ENCODE measurements at places on chromosomes 6 and 20.

- no peak for DNase-seq
These were observed 365.8 kb upstream of the OPRM1 start for GRCh38 chr6:153673225-153673624.

GRCh38 chr6:42968783-42969182 lies 8.2 kb downstream of the GNMT start:
- DNase-seq = no peak

DNA sequence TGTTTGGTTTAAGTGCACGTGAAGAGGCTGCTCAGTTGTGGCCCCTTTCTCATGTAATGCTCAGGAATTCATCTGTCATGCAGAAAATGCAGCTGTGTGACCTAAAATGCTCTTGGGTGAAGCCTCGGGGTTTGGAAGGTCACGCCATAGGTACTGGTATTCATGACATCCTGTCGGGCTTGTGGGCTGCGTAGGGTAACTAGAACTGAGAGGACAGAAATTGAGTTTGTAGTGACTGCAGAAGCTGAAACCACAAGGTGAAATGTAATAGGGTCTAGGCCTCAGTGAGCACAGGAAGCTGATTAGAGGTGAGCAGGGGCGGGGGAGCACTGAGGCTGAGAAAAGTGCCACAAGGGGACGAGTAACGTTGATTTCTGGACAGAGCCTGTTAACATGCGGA lies 128.8 kb downstream of the SOBP start:
- no peak for DNase-seq

DNA sequence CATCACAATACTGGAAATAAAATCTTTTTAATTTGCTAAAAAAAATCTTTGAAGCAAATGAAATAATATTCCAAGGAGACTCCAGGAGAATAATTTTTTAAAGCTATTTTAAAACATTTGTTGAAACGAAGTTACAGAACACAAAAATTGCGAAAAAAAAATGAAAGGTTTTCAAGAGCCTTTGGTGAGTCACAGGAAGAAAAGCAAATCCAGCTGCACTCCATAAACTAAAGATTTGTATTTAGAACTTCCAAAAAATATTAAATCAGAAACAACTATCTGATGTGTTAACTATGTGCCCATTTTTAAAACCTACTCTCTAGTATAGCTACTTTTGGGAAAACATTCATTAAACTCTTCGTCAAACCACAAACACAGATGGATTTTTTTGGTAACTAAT lies 23.6 kb downstream of the PDSS2 start:
- DNase-seq = no peak

DNA sequence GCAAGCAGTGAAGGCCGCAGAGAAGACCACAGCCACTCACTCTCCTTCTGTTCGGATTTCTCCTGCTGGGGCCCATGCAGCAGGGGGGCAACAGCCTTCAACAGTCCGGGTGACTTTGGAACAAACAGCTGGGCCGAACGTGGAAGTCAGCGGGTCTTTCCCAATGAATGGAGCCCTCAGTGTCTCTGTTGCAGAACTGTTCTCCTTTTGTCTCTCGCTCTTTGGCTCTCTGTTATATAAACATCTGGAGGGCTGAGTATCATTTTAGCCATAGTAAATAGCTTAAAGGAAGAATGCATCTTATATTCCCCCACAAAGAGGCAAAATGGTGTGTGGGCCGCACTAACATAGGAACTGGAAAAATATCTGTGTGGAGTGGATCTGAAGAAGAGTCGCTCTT lies 136.7 kb upstream of the RALGAPA2 start:
- no peak for DNase-seq

DNA sequence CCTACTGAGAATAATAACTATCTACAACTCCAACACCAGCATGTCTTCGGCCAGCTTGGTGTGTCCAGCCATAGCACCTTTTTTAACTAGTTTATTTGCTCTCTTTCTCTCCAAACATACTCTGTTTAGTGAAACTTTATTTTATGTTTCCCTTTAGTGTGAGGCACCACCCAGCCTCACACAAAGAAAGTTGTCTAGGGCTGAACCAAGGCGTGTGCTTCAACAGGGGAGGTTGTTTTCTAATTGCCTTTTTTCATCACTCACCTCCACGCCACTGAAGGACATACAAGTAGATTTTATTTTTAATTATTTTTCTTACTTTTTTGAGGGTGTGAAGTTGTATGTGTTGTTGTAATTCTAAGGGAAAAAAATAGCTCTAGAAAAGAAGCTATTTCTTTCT lies 125.6 kb upstream of the MARCKS start:
- DNase-seq = no peak

GRCh38 chr20:14861028-14861699 lies 523.8 kb upstream of the FLRT3 start:
- DNase-seq = no peak

GRCh38 chr6:69622230-69622629 lies 174.6 kb downstream of the LMBRD1 start:
- DNase-seq = no peak

- DNase-seq = no peak
These were observed 105.3 kb upstream of the SLC22A16 start for GRCh38 chr6:110581679-110582078.

DNA sequence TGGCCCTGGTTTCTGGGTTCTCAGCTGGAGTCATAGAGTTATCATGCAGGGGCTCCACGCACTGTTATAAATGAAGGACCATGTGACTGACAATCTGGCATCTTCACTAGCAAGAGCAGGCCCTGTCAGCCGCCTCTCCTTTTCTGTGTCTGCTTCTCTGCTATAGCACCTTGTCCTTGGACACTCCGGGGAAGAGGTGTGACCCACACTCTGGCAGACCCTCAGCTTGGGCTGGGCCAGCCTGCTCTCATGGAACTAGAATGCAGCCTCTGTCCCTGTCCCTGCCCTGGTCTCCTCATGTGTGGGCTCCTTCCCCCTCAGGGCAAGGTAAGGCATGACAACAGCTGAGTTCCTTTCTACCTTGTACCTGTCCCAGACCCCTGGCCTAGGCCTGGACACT lies 10.9 kb upstream of the FANCE start:
- no peak for DNase-seq

DNA sequence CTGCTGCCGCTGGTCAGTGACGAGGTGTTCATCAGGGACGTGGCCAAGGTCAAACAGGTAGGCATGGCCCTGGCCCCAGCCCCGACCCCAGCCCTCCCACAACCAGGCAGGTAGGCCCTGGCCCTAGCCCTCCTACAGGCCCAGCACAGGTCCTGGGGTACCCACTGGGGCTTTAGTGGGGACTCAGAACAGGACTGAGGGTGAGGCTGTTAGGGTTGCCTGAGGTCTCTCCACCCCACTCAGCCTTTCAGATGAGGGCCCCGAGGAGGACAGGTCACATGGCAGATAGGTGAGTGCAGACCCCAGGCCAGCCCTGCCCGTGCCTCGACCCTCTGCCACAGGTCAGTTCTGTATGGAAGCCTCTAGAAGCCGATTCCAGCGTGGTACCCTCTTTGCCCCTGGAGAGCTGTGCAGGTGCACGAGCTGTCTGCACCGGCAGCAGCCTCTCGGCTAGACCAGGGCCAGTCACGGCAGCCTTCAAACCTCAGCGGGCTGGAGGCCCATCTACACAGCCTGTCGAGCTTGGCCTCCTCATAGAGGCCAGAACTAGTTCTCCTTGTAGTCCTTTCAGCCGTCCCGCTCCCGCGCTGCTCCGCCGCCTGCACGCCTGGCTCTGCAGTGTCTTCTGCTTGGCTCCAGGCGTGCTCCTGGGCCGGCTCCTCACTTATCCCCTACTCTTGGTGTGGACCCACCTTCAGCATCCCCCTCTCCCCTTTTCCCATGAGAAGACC lies 35.5 kb downstream of the PYGB start:
- no peak for DNase-seq

DNA sequence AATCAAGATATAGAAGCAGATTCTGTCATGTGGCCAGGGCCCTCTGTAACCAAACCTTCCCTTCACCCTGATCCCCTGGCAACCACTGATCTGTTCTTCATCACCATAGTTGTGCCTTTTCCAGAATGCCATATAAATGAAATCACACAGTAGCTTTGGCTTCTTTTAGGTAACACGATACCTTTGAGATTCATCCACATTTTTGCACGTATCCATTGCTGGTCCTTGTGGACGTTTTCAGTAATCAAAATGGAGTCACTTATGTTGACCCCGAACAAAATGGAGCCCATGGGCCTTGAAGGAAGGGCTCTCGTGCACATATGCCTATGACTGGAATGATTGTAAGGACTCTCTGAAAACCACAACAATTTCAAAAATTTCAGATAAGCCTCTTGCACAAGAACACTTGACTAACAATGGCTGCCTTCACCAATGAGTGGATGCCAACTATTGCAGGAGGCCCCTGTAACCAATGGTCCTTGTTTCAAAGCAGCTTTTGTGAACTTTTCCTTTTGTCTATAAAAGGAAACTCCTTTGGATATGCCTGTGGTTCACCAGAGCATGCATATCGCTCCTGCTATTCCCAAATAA lies 84.3 kb upstream of the RALY start:
- no peak for DNase-seq

GRCh38 chr20:47233333-47234188 lies 122.9 kb downstream of the ZMYND8 start:
- no peak for DNase-seq

- no peak for DNase-seq
These were observed 2.0 kb downstream of the HFE start for GRCh38 chr6:26089272-26089671.

DNA sequence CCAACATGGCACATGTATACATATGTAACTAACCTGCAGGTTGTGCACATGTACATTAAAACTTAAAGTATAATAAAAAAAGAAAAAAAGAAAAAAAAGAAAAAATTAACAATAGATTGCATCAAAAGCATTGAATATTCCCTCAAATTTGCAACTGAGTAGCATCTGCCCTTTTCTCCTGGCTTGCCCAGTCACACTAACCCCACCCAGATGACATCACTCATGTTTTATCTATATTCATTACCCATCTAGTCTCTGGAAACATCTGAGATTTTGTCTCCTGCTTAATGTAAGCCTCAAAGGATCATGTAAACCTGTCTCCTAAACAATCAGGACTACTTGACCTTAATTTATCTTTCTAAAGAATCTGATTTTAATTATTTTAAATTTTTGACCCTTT lies 706.8 kb downstream of the CD109 start:
- no peak for DNase-seq

DNA sequence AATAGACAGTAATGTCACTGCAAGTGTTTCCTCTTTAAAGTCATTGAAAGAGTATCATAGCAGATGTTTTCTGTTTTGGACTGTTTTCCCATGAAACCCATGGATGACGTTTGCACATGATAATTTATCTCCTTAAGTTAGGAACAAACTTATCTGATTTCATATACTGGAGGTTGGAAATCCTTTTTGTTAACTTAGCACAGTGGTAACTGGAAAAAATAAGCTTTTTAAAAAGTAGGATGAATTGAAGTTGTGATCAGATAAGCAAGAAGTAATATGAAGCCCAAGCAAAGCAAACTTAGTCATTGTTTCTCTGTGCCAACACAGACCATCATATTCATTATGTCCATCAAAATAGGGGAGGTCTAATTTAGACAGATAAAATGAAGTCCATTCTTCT lies 61.6 kb downstream of the PLCB4 start:
- no peak for DNase-seq

DNA sequence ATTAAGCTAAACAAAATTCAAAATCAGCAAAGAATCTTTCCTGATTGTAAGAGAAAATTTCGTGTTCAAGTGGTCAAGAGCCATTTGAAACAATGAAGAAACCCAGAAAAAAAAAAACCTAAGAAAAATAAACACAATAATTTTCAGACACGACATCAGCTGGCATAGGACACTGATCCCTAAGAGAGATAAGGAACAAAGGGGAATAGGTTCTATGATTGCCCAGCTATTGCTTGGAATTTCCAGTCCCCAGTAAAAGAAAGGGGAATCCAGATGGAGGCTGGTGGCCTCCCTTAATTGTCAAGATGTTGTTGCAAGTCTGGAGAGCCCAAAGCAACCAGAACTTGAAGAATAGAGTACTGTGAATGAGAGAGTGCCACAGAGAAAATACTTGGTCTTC lies 48.5 kb downstream of the COL12A1 start:
- no peak for DNase-seq

DNA sequence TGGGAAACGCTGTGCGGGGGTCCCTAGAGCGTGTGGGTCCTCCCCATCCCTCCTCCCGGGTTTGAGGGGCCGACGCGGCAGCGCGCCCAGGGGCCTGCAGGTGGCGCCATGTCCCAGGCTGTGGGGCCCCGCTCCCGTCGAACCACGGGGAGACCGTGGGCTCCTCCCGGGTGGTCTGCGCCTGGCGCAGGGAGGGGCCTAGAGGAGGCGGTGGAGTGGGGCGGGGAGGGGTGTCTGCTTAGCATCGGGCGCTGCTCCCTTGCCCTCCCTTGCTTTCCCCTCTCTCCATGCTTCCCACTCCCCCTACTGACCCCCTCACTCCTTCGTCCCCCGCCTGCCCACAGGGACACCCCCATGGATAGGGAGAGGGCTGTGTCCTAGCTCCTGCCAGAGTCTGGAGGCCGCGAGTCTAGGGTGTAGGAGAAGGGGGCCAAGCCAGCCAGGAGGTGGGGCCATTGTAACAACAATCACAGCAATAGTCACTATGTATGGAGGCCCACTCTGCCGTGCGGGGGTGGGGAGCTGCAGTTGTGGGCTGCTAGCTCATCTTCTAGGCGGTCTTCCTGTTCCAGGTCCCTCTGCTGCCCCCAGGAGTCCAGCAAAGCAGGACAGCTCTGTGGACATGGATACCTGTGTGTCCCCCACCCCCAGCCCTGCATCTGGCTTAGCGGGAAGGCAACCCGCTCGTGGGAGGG lies 51.7 kb downstream of the CHMP4B start:
- DNase-seq = no peak

GRCh38 chr6:157811476-157812173 lies 11.4 kb upstream of the SNX9 start:
- DNase-seq = no peak

GRCh38 chr6:56516003-56516402 lies 126.7 kb downstream of the DST start:
- no peak for DNase-seq

- no peak for DNase-seq
These were observed 731.1 kb upstream of the MAP3K7 start for GRCh38 chr6:91317984-91318383.

DNA sequence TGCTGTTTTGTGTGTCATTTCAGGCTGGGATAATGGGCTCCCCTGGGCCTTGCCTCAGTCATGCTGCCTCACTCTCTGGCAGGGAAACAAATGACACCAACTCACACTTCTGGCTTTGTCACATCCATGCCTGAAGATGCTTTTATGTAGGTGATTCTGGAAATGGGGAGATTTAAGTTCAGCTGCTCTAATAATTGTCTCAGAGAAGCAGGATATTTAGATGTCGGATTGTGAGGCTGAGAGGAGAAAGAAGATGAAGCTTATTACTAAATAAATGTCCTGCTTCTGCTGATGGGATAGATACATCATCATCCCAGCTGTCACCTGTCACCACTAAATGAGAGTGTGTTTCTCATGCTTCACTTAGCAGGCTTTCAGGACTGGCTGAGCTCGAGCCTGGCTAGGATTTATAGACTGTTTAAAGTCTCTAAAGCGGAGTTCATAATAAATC lies 480.2 kb upstream of the SPTLC3 start:
- no peak for DNase-seq

GRCh38 chr6:109465772-109466171 lies 10.2 kb upstream of the MICAL1 start:
- DNase-seq = no peak

GRCh38 chr20:6623989-6624388 lies 143.5 kb upstream of the BMP2 start:
- DNase-seq = no peak

All from stimulated activated CD4-positive, alpha-beta T cell treated with anti-CD3 and anti-CD28 coated beads, TNF-alpha, amount 100 ng/mL, for 4 hours (primary cell).